HT-29 (cell line): ENCODE measurements at places on chromosomes 5 and 9. TPM values are rescaled to one million over a fixed set of nuclear protein-coding genes. Genes with fewer than 3 reads are reported as not detected.

- DNase-seq, result no peak
These were observed 142.2 kb downstream of the SV2C start for GRCh38 chr5:76225336-76225735.

CDKN2B gene
- total RNA-seq, result 13.0 and 24.8 TPM in 2 replicates

IL13 gene
- total RNA-seq, result not detected in 2 replicates

DNA sequence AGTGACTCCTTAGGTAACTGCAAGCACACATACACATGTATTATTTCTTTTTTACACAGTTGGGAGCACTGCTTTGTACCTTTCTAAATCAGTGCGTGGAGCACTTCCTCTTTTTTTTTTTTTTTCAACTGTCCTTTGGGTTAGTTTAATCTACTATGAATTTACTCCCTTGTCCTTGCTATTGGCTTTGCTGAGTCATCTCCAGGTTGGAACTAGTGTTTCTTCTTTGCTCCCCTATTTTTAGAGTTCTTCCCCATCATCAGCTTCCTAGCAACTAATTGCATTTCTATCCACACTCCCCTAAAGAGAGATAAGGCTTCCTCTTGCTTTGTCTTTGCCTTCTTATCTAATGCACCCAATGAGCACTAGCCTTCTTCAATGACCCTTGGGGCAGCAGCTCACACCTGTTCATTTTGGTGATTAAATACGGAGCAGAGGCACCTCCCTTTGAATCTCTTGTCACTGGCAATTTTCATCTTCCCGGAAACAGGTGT lies 24.3 kb downstream of the S100Z start:
- no peak for DNase-seq

DNA sequence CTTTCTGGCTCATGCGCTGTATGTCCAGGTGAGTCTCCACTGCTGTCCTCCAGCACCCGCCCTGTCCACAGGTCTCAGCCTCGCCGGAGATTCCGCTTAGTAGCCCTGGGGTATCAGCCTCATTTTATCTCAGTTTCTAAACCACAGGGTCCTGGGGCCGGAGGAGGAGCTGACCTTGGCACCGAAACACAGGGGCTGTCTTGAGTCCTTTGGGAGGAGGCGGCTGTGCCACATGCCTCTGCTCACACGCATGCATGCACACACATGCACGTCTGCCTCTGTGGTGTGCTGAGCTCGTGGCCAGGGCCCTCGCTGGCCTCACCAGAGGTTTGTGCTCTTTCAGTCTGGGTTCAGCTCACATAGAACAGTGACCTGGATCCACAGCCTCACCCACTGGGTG lies 23.3 kb downstream of the TRIP13 start:
- DNase-seq, result no peak

TTC39B gene
- total RNA-seq, result 3.7 and 3.9 TPM in 2 replicates

- peak; percentile 42 for DNase-seq
These were observed 23.0 kb downstream of the FRRS1L start for GRCh38 chr9:109143881-109144562.
